ENCODE measurements at places on chromosomes 16 and 17.

DNA sequence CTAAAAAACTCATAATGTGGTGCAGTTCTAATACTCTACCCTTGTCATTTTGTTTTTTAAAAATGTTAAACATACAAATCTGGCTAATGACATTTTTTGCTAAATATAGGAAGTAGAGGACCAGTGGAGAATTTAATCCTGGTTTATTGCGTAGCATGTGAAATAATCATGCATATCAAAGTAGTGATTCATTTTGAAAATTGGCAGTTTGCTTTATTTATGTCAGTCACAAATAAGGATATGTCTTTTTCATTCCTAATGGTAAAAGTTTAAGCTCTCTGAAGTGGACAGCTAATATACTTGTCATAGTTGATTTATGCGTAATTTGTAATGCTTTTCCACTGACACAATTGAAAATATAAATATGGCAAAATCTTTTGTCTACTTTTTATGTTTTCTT lies 224.2 kb downstream of the BCAS3 start:
- DNase-seq = no peak

DNA sequence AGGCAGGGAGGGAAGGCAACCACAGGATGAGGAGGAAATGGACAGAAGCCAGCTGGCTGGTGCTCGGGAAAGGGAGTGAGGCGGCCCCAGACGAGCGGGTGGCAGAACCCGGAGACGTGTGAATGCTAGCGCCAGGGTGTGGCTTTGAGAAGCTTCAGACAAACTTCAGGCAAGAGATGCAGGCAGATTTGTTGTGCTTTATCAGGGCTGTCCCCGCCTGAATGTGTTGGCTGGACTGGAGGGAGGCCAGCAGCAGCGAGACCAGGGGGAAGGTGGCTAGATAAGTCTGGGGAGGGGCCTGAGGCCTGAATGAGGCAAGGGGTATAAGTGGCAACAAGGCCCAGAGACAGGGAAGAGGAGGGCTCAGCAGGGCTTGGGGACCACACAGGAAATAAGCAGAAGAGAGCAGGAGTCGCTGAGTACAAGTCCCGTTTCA lies 22.0 kb downstream of the CAMKK1 start:
- DNase-seq = no peak

DNA sequence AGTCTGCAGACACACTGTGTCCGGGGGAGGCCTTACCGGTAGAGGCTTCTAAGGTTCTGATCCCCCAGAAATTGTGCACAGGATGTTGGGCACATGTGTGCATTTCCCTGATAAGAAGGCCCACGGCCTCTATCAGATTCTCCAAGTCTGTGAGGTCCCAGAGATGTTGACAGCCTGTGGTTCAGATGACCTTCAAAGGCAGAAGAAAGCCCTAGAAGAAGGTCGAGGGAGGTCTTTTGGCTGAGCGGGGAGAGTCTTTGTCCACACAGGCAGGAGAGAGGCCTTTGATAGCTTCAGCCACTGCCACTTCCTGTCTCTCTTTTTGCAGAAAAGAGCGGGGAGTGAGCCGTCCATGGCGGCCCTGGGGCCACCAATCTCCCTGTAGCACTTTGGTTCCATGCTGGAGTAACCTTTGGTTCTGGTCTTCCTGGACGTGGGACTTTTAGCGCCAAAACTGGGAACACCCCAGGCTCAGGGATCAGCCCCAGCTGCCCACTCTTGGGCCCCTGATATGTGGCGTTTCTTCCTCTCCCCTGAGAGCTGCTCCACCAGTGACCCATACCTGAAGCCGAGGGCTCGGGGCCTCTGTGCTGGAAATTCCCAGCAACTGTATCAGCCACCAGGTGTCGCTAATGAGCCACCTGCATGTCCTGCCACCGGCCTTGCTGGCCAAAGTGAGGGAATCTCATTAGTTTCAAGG lies 28.1 kb upstream of the LGALS9 start:
- no peak for DNase-seq

- no peak for DNase-seq
Observed at GRCh38 chr16:967077-967541, 3.7 kb downstream of the LMF1 start.

GRCh38 chr16:89906140-89907025 lies 12.3 kb upstream of the MC1R start:
- no peak for DNase-seq

GRCh38 chr16:67184453-67184994 lies 761 bp upstream of the MATCAP1 start:
- DNase-seq = no peak

GRCh38 chr17:7016886-7017826 lies 4.7 kb downstream of the RNASEK start:
- DNase-seq = no peak

- no peak for DNase-seq
Observed at GRCh38 chr16:55274391-55274790, 49.6 kb upstream of the IRX6 start.

DNA sequence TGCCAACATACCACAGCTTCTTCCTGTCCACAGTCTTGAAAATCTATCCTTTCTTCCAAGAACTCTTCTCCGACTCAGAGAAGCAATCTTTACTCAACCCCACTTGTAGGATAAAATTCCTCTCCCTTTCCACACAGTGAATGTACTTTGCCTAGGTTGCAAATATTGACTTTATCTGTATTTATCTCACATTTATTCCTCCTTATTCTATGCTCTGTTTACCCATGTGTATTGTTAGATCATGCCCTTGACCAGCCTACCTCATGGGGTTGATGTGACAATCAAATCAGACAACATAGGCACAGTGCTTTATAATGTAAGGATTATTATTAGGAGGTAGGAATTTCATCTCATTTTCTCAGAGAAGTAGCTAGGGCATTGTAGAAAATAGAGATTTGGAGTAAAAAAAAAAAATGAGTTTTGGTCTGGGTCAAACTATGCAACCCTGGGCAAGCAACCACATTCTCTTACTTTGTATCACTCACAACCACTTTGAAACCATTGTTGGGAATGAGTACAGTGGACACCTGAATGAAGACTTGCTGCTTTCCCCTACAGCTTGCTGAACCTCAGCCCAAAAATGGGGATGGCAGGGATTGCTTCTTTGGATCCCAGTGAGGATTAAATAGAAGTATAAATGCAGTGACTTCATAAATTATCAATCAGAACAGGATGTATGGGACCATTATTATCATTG lies 9.1 kb upstream of the SLC35B1 start:
- no peak for DNase-seq

- DNase-seq = no peak
Observed at GRCh38 chr16:23754594-23755483, at the start of gene CHP2. CHP2 (plus strand) TSS chr16:23755026; CDS start chr16:23755050, 24 bp downstream.

GRCh38 chr17:28443901-28444638 lies 29.4 kb upstream of the SLC13A2 start:
- no peak for DNase-seq

- no peak for DNase-seq
Observed at GRCh38 chr16:54946909-54947308, 16.2 kb downstream of the IRX5 start.

DNA sequence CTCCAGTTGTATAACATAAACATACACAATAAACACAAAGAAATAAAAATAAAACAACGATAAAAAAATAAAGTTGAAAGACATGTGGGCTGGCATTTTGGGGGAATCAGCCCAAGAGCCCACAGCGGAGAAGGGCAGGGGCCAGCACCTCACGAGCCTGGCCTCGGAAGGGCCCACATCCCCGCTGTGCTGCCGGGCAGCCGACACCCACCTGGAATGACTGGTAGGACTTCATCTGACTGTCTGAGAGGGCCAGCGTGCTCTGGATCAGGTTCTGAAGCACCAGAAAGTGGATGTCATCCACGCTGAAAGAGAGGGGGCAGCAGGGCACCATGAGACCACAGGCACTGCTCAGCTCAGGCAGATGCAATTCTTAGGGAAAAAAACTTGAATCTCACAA lies 73.5 kb downstream of the GTF3C1 start:
- DNase-seq = no peak

- no peak for DNase-seq
Observed at GRCh38 chr16:27421961-27422740, 20.2 kb downstream of the IL21R start.

GRCh38 chr16:57270221-57271062 lies 14.0 kb downstream of the PLLP start:
- no peak for DNase-seq

DNA sequence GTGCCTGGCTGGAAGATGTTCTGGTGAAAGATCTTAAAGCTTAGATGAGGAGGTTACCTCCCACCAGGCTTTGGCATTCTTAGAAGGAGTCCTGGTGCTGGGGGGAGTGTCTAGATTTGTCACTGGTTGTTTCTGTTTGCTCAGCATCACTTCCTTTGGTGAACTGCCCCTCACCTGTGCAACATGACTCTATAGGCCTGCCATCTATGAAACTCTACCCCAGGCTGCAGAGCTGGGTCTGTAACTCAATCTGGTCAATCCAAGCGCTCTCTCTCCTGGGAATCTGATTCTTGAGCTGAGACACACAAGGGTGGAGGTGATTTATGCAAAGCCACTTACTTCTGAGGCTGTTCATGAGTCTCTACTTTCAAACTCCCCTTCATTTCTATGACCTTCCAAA lies 399.4 kb downstream of the NPIPA7 start:
- DNase-seq = no peak

DNA sequence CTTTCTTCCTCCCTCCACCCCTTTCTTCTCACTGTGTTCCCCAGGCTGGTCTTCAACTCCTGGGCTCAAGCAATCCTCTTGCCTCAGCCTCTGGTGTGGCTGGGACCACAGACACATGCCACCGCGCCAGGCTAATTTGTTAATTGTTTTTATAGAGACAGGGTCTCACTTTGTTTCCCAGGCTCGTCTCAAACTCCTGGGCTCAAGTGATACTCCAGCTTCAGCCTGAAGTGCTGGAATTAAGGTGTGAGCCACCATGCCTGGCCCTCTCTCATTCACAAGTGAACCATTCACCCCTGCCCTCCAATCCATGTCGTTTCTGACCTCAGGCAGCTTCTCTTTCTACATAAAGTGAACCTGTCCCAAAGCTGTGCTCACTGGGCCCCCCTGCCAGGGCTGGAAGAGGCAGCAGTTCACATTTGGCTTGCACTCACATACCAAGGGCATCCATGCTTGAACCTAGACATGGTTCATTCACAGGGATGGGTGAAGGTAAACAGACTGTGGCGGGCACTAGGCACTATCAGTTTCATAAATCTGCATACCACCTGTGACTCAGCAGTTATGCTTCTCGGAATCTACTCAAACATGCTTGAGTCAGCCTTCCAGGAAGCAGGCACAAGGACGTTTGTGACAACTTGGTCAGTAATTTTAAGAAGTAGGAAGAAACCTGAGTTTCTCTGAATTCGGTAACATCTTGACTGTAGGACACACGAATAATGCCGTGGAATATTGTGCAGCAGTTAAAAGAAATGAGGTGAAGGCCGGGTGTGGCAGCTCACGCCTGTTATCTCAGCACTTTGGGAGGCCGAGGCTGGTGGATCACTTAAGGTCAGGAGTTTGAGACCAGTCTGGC lies 6.0 kb upstream of the RNF213 start:
- DNase-seq = peak; percentile 25

DNA sequence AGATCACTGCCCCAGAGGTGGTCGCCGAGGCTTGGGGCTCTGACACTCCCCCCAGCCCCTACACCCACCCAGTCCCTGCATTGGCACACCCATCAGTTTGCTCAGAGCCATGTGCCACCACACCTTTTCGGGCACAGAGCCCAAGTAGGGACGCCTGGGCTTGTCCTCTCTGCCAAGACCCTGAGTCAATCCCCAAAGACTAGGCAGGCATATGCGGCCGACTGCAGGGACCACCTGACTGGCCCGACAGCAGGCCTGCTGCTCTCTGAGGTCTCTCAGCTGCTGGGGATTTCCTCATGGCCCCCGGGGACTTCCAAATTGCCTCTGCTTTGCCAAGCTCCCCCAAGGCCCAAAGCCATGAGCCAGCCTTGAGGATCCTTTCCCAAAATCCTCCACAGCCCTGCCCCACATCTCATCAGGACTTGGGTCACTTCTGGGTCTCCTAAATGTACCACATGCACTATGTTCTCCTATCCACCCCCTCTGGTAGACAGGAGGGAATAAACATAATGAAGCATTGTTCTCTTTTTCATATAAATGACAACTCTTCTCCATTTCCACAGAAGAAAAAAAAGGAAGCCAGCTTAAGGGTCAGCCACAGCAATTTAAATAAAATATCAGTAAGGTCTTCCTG lies 30.6 kb downstream of the MYO18A start:
- no peak for DNase-seq

- no peak for DNase-seq
Observed at GRCh38 chr16:65617421-65617820, 495.6 kb upstream of the CDH11 start.

DNA sequence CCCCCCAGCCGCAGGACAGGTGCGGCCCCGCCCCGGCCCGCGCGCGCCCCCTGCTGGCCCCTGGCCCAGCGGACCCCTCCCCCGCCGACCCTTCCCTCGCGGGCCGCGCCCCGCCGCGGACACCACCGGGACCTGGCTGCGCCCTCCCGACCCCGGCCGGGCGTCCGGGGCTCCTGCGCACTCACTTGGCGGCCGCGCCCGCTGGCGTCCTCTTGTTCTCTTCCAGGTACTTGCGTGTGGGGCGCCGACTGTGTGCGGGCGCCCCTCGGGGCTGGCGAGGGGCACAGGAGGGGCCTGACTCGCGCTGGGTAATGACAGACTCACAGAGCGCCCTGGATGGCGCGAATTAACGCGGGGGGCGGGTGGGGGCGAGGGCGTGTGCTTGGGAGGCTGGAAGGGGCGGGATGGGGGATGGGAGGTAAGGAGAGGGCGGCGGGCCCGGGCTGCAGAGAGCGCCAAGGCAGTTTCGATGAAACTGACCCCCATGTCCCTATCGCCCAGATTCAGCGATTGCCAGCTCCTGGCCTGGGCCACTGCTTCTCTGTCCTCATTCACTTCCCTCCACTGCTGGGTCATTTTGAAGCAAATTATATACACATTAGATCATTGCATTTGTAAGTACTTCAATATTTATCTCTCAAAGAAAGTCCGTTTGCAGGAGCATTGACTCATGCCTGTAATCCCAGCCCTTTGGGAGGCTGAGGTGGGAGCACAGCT lies 445 bp upstream of the DBNDD1 start:
- DNase-seq = no peak

GRCh38 chr17:49482144-49482817 lies 12.8 kb upstream of the NGFR start:
- DNase-seq = no peak

DNA sequence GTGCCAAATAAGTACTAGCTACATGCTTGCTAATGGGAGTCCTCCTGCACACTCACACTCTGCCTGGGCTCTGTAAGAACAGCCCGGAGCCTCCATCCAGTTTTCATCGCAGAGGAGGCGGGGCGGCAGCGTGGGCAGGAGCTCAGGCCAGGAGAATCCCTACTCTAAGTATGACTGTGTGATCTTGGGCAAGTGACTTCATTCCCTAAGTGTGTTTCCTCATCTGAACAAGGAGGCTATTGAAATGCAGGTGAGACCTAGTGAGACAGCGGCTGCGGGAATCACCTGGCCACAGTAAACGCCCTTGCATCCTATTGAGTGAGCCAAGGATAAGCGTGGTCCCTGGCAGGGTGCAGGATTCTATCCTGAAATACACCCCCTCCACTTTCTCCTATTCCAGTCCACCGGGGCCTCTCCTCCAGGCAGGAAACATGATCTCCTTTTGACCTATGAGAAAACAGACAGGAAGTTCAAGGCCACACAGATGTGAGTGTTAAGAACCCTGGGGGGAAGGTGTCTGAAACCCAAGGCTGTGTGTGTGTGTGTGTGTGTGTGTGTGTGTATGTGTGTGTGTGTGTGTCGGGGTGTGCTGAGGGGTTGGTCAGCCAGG lies 5.2 kb upstream of the RAI1 start:
- no peak for DNase-seq

- no peak for DNase-seq
Observed at GRCh38 chr17:40452921-40453378, 9.7 kb downstream of the IGFBP4 start.

- no peak for DNase-seq
Observed at GRCh38 chr17:41339571-41340172, 11.0 kb downstream of the KRT33A start.
